ENCODE measurements at places on chromosomes 16 and 17. TPM values are rescaled to one million over a fixed set of nuclear protein-coding genes. Genes with fewer than 3 reads are reported as not detected.

C16orf46 gene
- 0.32 TPM for total RNA-seq

GRCh38 chr17:80195671-80196529, 24.2 kb downstream of the SGSH start:
- no peak overlapping the region for H3K27ac ChIP-seq
- H3K4me1 ChIP-seq: no peaks in the 10 kb centered on the region
- H3K27me3 ChIP-seq: peaks cover 3% of the 10 kb centered on the region
- no peak overlapping the region for H3K4me3 ChIP-seq
- peak; percentile 20 for DNase-seq

GRCh38 chr16:4522051-4522581, 16.5 kb downstream of the CDIP1 start:
- peaks cover 8% of the 10 kb centered on the region for H3K4me1 ChIP-seq
- no peak overlapping the region for H3K27ac ChIP-seq
- no peak for DNase-seq
- H3K27me3 ChIP-seq: no peaks in the 10 kb centered on the region
- H3K4me3 ChIP-seq: no peak overlapping the region

DNA sequence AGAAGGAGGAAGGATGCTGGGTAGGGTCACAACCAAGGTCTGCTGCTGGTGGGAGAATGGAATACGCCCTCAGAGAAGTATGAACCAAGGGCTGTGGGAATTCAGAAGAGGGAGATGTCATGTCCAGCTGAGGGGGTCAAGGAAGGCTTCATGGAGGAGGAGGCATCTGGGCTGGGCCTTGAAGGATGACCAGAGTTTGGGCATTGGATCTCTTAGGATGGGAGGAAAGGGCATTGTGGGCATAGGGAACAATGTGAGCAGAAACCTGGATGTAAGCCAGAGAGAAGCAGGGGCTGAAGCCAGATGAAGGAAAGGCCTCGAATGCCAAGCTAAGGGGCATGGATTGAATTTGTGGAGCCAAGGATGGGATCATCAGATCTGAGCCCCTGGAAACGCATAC, 49.2 kb upstream of the MAP3K14 start:
- H3K27me3 ChIP-seq: peaks cover 26% of the 10 kb centered on the region
- no peak overlapping the region for H3K4me3 ChIP-seq
- peaks cover 5% of the 10 kb centered on the region for H3K4me1 ChIP-seq
- no peak overlapping the region for H3K27ac ChIP-seq

DNA sequence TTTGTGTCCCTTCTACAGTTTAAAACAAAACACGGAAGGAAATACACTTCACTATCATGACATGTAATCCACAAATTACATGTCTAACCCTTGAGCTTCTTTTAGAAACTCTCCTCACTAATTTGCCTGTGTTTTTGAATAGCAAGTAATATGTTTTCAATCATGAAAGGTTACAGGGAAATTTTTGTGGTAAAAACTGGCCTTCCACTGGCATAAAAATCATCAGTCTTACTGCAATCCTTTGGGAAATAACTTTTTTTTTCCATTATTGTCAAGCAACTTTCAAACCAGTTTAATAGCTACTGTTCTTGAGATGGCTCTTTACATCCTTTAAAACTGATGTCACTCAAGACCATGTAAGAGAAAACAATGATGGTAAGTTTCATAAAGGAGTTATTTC, 27.0 kb downstream of the MYO1D start:
- H3K27me3 ChIP-seq: peaks cover 15% of the 10 kb centered on the region
- no peak overlapping the region for H3K27ac ChIP-seq
- no peak for DNase-seq
- H3K4me3 ChIP-seq: no peak overlapping the region
- H3K4me1 ChIP-seq: no peaks in the 10 kb centered on the region

DNA sequence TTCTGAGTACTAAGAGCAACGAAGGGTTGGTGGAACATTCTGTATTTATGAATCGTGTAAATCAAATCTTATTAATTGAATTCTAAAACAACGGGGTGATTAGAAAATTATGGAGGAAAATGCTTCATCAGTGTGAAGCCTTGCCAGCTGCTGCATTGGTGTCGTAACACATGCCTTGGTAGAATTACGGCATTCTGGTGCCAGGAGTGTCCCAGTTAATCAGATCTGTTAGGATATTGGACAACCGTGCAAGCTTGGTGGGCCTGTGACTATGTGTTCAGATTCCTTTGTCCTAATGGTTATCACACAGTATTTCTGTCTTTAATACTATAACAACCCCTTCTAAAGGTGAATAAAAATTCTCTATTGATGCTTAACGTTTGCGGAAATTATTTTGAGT, 44.2 kb upstream of the TANC2 start:
- H3K4me3 ChIP-seq: no peak overlapping the region
- no peaks in the 10 kb centered on the region for H3K36me3 ChIP-seq
- H3K4me1 ChIP-seq: no peaks in the 10 kb centered on the region
- no peak for DNase-seq
- no peak overlapping the region for H3K27ac ChIP-seq
- H3K27me3 ChIP-seq: no peaks in the 10 kb centered on the region

DNA sequence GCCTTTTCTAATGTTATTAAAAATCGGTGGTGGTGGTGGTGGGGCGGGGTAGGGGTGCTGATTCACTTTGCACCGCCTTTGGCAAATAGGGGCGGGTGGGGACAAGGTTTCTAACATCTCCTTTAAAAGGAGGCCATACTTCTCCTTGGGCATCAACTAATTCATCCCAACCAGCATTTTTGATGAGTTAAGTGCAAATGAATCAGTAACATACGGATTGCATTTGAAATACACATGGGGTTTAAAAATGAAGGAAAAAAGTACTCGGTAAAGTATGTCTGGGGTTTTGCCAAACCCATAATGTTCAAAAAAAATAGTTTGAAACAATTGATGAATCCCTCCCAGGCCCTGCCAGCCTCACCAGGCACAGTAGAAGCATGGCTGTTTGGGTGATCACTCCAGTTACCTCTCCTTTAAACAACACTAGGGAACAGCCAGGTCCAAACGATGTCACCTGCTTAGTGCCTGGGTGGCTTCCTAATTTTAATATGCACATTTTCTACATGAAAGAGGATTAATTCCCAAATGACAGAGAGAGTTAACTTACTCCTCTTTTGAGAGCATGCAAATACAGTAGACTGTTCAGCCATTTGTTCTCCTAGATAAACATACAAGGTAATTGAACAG, 107.2 kb downstream of the ANKFN1 start:
- H3K27ac ChIP-seq: no peak overlapping the region
- H3K4me1 ChIP-seq: no peaks in the 10 kb centered on the region
- H3K27me3 ChIP-seq: peaks cover 3% of the 10 kb centered on the region
- no peaks in the 10 kb centered on the region for H3K36me3 ChIP-seq

SLC47A1 gene
- total RNA-seq: 0.25 TPM

DNA sequence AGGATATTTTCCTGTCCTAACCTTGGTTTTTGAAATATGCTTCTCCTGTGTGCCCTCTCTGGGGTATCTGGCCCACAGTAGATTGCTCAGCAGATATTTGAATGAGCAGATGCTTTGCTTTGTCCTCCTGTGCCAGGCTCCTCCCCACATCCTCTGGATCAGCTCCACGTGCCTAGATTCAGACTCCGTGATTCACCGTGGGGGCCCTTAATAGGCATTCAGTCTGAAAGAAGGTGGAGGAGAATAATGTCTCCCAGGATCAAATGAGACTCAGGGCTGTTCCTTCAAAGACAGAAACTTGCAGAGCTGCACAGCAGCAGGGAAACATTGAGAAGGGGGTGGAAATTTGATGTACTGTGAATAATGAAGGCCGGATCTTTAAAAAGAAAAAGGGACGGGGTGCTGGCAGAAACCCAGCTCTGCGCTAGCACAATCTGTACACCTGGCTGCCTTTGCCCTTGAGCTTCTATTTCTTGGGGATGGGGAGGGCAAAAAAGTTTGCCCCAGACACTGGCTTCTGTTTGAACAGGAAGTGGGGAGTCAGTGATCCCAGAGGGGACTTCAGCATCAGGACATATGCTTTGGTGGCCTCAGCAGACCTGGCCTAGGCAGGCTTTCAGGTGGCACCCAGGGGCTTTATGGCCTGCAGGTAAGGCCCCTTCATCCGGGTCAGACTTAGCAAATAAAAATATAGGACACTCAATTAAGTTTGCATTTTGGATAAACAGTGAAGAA, 15.9 kb upstream of the SLC12A3 start:
- H3K27me3 ChIP-seq: no peaks in the 10 kb centered on the region
- no peak overlapping the region for H3K4me3 ChIP-seq
- H3K4me1 ChIP-seq: peaks cover 25% of the 10 kb centered on the region
- H3K36me3 ChIP-seq: peaks cover 18% of the 10 kb centered on the region
- H3K27ac ChIP-seq: no peak overlapping the region

- H3K27me3 ChIP-seq: no peaks in the 10 kb centered on the region
- H3K4me1 ChIP-seq: peaks cover 7% of the 10 kb centered on the region
- peaks cover 41% of the 10 kb centered on the region for H3K36me3 ChIP-seq
- no peak overlapping the region for H3K4me3 ChIP-seq
- no peak overlapping the region for H3K27ac ChIP-seq
Observed at GRCh38 chr16:56413381-56413780, 12.0 kb downstream of the AMFR start.

- DNase-seq: no peak
- H3K4me3 ChIP-seq: no peak overlapping the region
- no peak overlapping the region for H3K27ac ChIP-seq
- H3K36me3 ChIP-seq: peaks cover 43% of the 10 kb centered on the region
- peaks cover 33% of the 10 kb centered on the region for H3K4me1 ChIP-seq
- no peaks in the 10 kb centered on the region for H3K27me3 ChIP-seq
Observed at GRCh38 chr17:40092581-40092980, 7.8 kb downstream of the NR1D1 start.

CD300LG gene
- total RNA-seq: not detected

DNA sequence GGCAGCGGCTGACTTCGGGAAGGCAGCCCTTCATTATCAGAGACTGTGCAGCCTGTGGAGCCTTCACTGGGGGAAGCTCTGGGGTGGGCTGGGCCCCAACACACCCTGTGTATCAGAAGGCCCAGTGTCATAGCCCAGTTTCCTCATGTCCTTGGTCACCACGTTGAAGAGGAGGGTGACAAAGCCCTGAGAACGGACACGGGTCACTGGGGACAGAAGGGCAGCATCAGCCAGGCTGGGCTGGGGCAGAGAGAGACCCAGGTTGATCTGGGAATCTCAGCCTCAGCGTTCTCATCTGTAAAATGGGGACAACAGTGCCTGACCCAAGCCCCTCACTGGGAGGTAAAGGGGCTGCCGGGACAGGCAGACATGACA, 19.3 kb downstream of the B9D1 start:
- no peaks in the 10 kb centered on the region for H3K36me3 ChIP-seq
- H3K27ac ChIP-seq: no peak overlapping the region
- no peak overlapping the region for H3K4me3 ChIP-seq
- DNase-seq: no peak
- peaks cover 3% of the 10 kb centered on the region for H3K4me1 ChIP-seq

- DNase-seq: no peak
- H3K4me1 ChIP-seq: no peaks in the 10 kb centered on the region
- H3K4me3 ChIP-seq: no peak overlapping the region
- no peaks in the 10 kb centered on the region for H3K36me3 ChIP-seq
- H3K27ac ChIP-seq: no peak overlapping the region
Observed at GRCh38 chr16:55663765-55664677, 8.2 kb downstream of the SLC6A2 start.

KRTAP17-1 gene
- total RNA-seq: not detected

GRCh38 chr17:34302636-34303035, 16.6 kb upstream of the CCL8 start:
- H3K27me3 ChIP-seq: peaks cover 16% of the 10 kb centered on the region
- peaks cover 15% of the 10 kb centered on the region for H3K4me1 ChIP-seq
- DNase-seq: no peak
- H3K36me3 ChIP-seq: no peaks in the 10 kb centered on the region
- H3K27ac ChIP-seq: no peak overlapping the region

DNA sequence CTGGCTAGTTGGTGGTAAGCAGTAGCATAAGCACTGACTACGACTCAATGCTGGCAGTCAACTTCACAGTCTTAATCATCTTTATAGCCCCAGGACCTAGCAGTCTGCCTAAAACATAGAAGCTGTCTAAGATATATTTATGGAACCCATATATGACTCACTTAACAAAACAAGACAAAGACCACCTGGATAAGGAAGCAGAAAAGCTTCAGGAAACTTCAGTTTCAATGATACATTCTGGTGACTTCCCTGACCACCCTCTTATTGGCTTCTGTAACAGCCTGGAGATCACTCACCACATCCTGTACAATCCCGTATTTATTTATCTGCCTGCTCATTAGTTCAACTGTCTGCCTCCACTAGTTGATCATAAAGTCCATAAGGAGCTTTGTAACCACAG, 95.5 kb downstream of the PMP22 start:
- H3K4me1 ChIP-seq: no peaks in the 10 kb centered on the region
- H3K27me3 ChIP-seq: no peaks in the 10 kb centered on the region
- no peak for DNase-seq
- no peak overlapping the region for H3K27ac ChIP-seq
- no peak overlapping the region for H3K4me3 ChIP-seq

DNA sequence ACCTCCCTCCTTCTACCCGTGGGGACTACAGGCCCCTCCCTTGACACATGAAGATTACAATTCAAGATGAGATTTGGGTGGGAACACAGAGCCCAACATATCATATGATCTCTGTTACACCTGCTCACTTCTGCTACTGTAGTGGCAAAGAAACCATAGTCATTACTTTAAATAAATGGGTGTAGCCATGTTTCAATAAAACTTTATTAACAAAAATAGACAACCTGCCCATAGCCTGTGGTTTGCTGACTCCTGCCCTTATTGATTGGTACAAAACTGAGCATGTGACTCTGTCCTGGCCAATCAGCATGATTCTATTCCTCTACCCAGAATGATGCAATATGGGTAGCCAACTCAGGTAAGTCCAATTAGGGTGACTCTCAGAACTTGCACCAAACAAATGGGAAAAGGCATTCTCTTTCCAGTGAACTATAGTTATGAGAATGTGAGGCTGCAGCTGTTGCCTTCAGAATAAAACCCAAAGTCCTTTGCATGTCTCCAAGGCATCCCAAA, 15.7 kb upstream of the ERCC4 start:
- H3K36me3 ChIP-seq: no peaks in the 10 kb centered on the region
- H3K4me1 ChIP-seq: no peaks in the 10 kb centered on the region
- peaks cover 2% of the 10 kb centered on the region for H3K27me3 ChIP-seq
- no peak overlapping the region for H3K27ac ChIP-seq
- no peak overlapping the region for H3K4me3 ChIP-seq

DNA sequence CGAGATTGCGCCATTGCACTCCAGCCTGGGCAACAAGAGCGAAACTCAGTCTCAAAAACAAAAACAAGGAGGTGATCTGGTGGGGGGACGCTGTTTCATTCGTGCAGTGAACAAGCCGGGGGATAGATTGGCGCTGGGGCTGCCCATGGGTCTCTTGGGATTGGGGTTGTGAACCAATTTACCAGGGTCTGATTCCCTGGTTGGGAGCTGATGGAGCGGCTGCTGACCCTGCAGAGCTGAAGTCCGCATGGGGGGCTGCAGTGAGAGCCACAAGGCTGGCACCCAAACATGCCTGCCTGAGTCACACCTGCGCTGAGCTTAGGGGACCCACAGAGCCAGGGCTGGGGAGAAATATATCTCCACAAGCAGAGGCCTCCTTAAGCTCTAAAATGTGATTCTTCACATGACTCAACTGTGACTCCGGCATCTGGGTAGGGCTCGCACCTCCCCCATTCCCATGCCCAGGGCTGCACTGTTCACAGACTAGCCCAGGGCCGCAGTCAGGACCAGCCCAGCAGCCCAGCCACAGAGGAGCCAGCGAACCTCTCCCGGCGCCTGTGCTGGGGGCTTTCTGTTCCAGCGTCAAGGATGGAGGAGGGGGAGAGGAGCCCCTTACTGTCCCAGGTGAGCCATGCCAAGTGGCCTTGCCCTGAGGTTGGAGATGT, 5.0 kb downstream of the TSPAN10 start:
- no peaks in the 10 kb centered on the region for H3K36me3 ChIP-seq
- H3K4me3 ChIP-seq: no peak overlapping the region
- peaks cover 2% of the 10 kb centered on the region for H3K4me1 ChIP-seq
- peaks cover 3% of the 10 kb centered on the region for H3K27me3 ChIP-seq
- DNase-seq: no peak
- no peak overlapping the region for H3K27ac ChIP-seq

- no peak for DNase-seq
- H3K27ac ChIP-seq: no peak overlapping the region
- H3K27me3 ChIP-seq: no peaks in the 10 kb centered on the region
- peaks cover 3% of the 10 kb centered on the region for H3K36me3 ChIP-seq
Observed at GRCh38 chr17:78016852-78017251, 58.3 kb downstream of the TNRC6C start.
